ENCODE measurements at places on chromosomes 16 and 17.
A peak's percentile ranks its signal among the peaks of the same experiment; 100 is the strongest.

- no peak for DNase-seq
Observed at GRCh38 chr17:66255527-66255971, 26.3 kb upstream of the APOH start.

DNA sequence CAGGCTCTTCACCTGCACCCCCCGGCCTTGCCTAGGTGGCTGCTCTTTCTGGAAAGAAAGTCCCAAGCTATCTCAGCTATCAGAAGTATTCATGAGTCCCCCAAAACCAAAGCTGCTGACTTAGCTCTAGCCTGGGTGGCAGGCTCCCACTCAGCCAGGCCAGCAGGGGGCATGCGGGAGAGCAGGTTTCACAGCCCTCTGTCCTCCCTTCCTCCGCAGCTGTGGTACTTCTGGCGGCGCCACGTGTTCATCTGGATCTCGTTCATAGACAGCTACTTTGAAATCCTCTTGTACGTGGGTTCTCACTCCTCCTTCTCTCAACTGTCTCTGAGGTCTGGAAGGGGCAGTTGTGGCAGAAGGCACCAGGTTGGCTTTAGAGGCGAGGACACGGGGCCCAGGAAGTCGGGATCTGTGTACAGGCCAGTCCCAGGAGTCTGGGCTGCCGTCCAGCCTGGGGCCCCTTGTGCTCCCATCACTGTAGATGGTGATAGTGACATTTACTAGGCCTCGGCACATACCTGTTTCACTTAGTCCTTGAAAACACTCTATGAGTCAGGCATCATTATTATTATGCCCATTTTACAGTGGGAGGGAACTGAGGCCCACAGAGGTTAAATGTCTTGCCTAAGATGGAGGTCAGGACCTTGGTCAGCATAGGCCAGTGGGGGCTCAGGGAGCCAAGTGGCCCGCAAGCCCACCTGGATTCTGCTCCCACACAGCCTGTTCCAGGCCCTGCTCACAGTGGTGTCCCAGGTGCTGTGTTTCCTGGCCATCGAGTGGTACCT, 12.9 kb downstream of the TRPV2 start:
- DNase-seq = peak; percentile 61

DNA sequence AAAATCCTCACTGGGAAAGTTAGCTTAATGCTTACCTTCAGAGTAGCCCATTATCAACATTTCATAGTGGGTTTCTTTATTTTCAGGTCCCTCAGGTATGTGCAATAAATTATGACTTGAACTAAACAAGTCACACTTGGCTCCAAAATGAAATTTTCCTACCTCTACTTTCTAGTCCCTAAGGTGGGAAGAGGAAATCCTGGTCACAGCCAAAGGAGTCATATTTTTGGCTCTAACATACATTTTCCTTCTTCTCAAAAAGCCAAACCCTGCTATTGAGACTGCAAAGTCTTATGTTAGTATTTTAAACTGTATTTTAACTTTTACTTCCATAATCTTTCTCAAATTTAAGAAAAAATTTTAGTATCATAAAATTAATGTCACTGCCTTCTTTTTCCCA, 128.9 kb downstream of the BRIP1 start:
- DNase-seq = no peak

DNA sequence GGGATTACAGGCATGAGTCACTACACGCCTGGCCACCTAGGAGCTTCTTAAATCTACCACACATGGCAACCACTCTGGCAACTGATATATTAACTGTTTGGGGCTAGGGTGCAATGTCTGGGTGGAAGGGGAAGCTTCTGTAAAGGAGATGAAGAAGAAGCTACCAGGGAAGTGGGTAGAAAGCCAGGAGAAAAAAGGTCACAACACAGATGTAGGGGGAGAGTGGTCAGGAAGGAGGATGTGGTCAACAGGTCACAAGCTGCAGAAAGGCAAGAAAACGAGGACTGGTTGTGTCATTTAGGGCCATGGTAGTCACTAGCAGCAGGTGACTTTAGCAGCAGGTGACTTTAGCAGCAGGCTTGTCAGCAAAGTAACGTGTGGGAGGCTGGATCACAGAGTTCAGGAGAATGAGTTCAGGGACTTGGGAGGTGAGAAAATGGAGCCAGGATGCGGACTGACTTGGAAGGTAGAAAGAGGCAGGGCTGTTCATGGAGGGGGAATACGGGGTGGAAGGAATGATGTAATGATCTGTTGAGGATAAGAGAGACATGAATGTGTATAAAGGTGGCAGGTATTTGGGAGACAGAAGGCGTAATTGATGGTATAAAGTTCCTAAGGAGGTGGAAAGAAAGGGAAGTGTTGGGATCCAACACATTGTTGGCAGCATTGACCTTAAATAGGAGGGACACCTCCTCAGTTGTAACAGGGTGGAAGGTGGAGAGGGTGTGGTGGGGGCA, 16.3 kb upstream of the WFIKKN2 start:
- DNase-seq = no peak

DNA sequence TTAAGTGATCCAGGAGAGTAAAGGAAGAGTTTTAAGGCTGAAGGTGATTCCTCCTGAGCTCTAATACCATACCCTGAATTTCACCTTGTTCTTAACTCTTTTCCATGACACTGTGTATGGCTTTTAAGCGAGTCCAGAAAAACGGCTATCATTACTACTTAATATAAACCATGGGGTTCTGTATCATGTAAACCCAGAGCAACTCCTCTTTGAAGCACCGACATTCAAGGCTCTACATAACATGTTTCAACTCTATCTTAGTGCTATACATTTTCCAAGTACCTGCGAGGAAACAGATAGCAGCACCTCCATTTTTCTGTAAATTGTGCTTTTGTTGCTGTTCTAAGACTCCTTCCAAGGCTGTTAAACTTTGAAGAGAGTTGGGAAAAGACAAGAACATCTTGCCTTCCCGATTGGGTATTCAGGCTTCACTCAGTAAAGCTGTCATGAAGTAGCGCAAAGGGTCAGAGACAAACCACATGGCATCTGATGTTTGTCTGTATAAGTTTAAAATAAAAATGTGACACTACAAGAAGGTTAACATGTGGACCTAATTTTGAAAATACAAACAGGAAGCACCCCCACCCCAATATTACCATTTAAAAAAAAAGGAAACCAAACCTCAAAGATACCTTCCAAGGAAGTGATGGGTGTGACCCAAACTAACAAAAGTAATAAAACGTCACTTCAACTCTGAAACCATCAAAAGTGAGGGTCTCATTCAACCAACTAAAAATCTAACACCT, 3.9 kb downstream of the STAT5B start:
- no peak for DNase-seq

- DNase-seq = no peak
Observed at GRCh38 chr16:69724414-69724873, 1.9 kb downstream of the NQO1 start.

DNA sequence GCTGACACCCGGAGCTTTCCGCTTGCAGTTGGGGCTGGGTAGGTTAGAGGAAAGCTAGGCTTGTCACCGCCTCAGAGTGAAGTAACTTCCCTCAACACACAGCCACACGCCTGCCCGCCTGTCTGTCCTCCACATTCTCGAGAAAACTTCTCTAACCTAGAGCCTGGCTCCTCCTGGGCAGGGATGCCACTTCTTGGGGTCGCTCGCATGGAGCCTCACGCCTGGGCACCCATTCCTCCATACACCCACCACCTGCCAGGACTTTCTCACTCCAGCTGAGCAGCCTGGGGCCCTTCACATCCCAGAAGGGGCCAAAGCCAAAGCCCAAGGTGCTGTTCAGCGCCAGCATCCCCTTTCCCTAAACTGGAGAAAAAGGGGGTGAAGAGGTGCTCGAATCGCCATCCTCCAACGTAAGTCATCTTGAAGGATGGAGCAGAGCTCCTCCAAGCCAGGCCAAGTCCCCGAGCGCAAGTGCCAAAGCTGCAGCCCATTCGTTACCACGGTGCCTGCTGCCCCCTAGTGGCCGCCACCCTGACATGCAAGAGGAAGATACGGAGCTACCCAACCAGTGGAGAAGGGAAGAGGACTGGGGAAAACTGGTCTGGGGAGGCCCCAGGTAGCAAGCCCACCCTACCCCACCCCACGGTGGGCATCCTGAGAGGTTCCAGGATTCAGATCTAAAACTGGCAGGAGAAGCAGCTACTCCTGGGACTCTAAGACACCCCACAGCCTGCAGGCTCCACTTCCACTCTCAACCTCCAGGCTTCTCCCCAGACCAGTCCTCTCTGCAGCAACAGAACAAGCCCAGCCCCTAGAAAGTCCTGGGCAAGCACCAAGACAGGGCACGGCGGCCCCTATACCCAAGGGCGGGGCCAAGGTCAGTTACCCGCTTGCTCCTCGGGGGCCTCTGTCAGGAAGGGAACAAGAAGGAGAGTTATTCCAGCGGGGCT, 63.1 kb downstream of the MYO18A start:
- DNase-seq = peak; percentile 63

Measured in NCI-H524 treated with DMSO at 0.1 percent for 48 hours (cell line).